Karpas-422 (cell line): ENCODE measurements at places on chromosomes 6 and 20.
A peak's percentile ranks its signal among the peaks of the same experiment; 100 is the strongest.

- H3K4me1 ChIP-seq: peaks cover 33% of the 10 kb centered on the region
- no peak overlapping the region for H3K27ac ChIP-seq
- no peaks in the 10 kb centered on the region for H3K36me3 ChIP-seq
- H3K27me3 ChIP-seq: no peaks in the 10 kb centered on the region
- peak overlapping the region; percentile 75 for H3K4me3 ChIP-seq
- DNase-seq: peak; percentile 62
Measured at GRCh38 chr6:26056583-26057350, 30.5 kb upstream of the HFE start.

DNA sequence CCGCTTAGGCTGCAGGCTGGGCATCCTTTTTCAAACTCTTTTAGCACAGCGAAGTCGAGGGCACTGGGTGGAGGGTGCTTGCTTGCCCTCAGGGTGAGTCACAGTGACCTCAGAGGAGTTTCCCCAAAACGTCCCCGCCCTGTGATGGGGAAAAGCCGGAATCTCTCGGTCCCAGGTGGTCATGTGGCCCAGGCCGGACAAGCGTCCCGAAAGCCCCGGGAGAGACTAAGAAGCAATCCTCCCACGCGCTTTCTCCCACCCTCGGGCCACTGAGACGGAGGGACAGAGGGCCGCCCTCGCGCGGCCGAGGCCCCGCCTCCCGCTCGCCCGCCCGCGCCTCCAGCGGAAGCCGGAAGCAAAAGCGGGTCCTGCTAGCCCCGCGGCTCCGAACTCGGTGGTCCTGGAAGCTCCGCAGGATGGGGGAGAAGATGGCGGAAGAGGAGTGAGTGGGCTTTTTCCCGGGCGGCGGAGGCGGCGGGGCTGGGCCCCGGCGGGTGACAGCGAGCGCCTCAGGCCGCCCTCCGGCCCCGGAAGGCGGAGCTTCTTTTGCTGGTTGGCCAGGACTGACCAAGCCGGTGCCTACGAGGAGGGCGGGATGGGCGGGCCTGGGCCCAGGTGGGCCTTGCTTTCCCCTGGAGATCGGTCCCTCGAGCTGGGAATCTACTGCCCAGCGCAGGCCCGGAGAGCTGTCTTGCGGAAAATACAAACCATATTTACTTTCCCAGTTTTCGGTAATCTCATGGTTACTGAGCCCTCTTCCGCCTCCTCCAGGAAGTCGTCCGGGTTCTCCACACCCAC lies at the start of gene SLC9A8:
TSS of gene SLC9A8 (plus strand) at position 322 of the 798 bp plus-strand sequence. CDS start at position 417, 95 bp downstream.
- peak; percentile 94 for DNase-seq
- H3K27ac ChIP-seq: peak within 1 kb of the TSS; percentile 67
- peaks cover 3% of the 10 kb centered on the region; the same call in 1 of the 2 replicates for H3K36me3 ChIP-seq
- H3K4me1 ChIP-seq: peaks cover 22% of the 10 kb centered on the region
- no peaks in the 10 kb centered on the region for H3K27me3 ChIP-seq

DNA sequence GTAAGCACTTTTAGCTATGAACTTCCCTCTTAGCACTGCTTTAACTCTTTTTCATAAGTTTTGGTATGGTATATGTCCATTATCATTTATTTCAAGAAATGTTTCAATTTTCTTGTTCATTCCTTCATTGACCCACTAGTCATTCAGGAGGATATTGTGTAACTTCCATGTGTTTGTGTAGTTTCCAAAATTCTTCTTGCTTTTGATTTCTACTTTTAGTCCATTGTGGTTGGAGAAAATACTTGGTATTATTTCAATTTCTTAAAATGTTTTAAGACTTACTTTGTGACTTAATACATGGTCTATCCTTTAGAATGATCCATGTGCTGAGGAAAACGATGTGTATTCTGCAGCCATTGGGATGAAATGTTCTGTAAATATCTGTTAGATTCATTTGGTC lies 176.5 kb downstream of the CENPW start:
- H3K4me1 ChIP-seq: no peaks in the 10 kb centered on the region
- no peak overlapping the region for H3K27ac ChIP-seq
- H3K36me3 ChIP-seq: no peaks in the 10 kb centered on the region
- no peak for DNase-seq
- no peak overlapping the region for H3K4me3 ChIP-seq

DNA sequence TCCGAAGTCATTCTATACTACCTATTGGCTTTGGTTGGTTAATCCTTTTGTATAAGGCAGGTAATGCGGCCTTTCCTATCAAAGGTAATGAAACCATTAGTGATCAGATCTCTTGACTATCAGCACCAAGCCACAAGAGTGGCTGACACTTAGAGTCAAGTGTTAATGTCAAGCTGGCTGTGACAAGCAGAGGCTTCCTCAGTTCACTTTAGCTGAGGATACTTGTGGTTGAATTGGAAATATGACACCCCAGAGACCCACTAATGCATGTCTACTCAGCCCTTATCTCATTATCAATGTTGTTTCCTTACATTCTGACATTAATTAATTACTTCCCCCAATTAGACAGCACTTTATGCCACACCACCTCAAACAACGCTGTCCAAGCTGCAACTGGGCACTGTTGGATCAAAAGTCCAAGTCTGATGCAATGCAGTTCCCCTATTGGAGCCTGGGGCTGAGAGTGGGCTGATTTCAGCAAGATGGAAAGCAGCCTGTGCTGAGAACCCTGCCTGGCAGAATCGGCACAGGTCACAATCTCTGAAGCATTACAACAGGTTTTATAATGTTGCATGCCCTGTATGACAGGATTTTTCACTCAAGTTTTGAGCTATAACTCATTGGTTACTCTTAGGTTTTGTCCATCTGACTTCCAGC lies 273.5 kb downstream of the COL12A1 start:
- H3K4me3 ChIP-seq: no peak overlapping the region
- no peak overlapping the region for H3K27ac ChIP-seq
- no peak for DNase-seq
- no peaks in the 10 kb centered on the region for H3K4me1 ChIP-seq

DNA sequence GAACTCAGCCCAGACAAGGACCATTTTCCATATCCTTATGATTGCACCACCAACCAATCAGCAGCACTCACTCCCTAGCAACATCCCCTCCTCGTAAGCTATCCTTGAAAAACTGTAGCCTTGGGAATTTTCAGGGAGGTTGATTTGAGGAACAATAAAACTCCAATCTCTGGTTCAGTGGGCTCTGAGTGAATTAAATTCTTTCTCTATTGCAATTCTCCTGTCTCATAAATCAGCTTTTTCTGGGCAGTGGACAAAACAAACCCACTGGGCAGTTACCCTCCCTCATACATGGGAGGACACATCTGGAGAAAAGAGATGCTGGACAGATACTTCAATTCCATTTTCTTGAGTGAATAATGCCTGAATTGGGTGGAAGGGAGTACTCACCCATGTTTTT lies 115.4 kb upstream of the STXBP5 start:
- H3K27ac ChIP-seq: no peak overlapping the region
- H3K36me3 ChIP-seq: no peaks in the 10 kb centered on the region
- no peak for DNase-seq
- H3K4me1 ChIP-seq: no peaks in the 10 kb centered on the region
- H3K27me3 ChIP-seq: no peaks in the 10 kb centered on the region

DNA sequence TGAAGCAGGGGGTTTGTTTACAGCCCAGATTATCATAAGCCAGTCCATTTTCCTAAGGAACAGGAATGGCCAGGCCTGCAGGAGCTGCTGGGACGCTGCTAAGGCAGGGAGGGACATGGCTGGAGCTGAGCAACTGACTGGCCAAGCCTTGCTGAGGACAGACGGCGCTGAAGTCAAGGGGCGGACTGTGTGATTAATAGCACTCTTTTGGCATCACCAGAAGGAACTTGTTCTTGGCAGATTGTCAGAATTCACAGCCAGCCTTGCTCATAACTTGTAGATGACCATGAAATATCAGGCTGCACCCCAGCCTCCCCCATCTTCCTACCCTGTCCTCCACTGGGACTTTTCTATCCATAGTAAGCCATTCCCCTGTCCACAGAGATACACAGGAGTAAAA lies 218.8 kb upstream of the RNF24 start:
- H3K27me3 ChIP-seq: no peaks in the 10 kb centered on the region
- no peak overlapping the region for H3K4me3 ChIP-seq
- no peaks in the 10 kb centered on the region for H3K4me1 ChIP-seq
- DNase-seq: no peak

GRCh38 chr6:109372130-109372529 lies 10.1 kb downstream of the CD164 start:
- no peaks in the 10 kb centered on the region for H3K4me1 ChIP-seq
- H3K27me3 ChIP-seq: no peaks in the 10 kb centered on the region
- H3K4me3 ChIP-seq: no peak overlapping the region
- H3K27ac ChIP-seq: no peak overlapping the region

DNA sequence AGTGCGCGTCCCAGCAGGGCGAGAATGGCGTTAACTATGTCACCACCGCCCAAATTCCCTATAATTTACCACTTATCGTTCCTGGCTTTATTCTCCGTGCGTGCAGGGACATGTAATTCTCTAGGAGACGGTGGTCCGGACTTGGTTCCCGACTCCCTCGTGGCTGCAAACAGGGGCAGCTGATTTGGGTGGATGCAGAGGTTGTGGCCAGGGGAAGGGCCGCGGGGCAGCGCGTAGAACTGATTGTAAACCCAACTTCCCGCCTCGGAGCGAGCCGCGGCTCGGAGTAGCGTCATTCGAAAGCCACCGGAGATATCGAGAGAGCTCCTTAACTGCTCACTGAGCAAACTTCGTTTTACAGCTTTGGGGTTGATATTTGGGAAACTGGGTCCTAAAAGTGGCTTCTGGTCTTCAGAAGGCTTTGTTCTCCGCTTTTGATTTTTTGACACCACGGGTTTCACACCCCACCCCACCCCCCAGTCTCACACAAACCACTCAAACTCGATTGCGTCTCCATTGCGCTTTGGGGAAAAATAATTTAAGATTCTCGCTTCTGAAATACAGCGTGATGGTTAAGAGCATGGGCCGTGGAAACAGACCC lies 17.5 kb upstream of the ZSCAN9 start:
- no peak for DNase-seq
- peaks cover 16% of the 10 kb centered on the region for H3K4me1 ChIP-seq
- H3K27me3 ChIP-seq: no peaks in the 10 kb centered on the region
- H3K4me3 ChIP-seq: no peak overlapping the region
- H3K36me3 ChIP-seq: no peaks in the 10 kb centered on the region
- H3K27ac ChIP-seq: no peak overlapping the region

DNA sequence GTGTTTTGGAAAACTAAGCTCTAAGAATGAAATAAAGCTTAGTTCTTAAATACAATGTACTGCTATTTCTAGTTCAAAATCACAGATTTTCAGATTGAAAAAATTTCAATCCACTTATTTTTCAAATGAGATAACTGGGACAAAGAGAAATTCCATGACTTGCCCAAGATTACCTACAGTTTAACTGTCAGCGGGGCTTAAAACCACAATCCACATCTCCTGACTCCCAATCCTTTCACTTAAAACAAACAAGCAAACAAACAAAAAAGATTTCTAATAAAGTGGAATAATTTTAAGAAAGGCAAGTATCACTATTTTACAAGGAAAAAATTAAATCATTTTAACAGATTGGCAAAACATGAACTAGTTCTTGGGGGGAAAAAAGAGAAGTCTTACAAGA lies 4.2 kb downstream of the PHIP start:
- no peak overlapping the region for H3K27ac ChIP-seq
- H3K27me3 ChIP-seq: no peaks in the 10 kb centered on the region
- H3K4me1 ChIP-seq: peaks cover 55% of the 10 kb centered on the region
- peaks cover 33% of the 10 kb centered on the region for H3K36me3 ChIP-seq
- H3K4me3 ChIP-seq: 0 out of 2 replicates have a peak overlapping the region, but pooled peaks have one; percentile 0

DNA sequence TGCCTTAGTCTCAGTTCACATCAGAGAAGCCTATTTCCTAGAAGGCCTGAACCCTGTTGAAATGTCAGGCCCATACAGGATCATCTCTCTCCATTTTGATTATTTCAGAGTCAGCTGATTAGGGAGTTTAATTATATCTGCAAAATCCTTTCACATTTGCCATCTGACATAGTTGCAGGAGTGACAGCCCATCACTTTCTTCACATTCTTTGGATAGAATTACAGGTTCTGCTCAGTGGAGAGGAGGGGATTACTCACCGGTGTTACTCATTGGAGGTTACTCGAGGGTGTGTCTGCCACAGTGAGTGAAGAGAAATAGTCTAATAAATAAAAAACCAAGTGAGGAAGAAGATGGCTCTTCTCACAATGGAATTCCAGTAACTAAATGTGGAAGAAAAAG lies 216.8 kb downstream of the TMEM242 start:
- peak overlapping the region; percentile 55; the same call in 1 of the 2 replicates for H3K27ac ChIP-seq
- no peaks in the 10 kb centered on the region for H3K27me3 ChIP-seq
- H3K36me3 ChIP-seq: peaks cover 17% of the 10 kb centered on the region; the same call in 1 of the 2 replicates
- H3K4me1 ChIP-seq: peaks cover 55% of the 10 kb centered on the region
- DNase-seq: no peak

GRCh38 chr20:433300-433975 lies 25.3 kb downstream of the RBCK1 start:
- H3K27me3 ChIP-seq: no peaks in the 10 kb centered on the region
- peaks cover 10% of the 10 kb centered on the region; the same call in 1 of the 2 replicates for H3K36me3 ChIP-seq
- no peak overlapping the region for H3K4me3 ChIP-seq
- peak; percentile 77 for DNase-seq
- H3K4me1 ChIP-seq: peaks cover 25% of the 10 kb centered on the region

DNA sequence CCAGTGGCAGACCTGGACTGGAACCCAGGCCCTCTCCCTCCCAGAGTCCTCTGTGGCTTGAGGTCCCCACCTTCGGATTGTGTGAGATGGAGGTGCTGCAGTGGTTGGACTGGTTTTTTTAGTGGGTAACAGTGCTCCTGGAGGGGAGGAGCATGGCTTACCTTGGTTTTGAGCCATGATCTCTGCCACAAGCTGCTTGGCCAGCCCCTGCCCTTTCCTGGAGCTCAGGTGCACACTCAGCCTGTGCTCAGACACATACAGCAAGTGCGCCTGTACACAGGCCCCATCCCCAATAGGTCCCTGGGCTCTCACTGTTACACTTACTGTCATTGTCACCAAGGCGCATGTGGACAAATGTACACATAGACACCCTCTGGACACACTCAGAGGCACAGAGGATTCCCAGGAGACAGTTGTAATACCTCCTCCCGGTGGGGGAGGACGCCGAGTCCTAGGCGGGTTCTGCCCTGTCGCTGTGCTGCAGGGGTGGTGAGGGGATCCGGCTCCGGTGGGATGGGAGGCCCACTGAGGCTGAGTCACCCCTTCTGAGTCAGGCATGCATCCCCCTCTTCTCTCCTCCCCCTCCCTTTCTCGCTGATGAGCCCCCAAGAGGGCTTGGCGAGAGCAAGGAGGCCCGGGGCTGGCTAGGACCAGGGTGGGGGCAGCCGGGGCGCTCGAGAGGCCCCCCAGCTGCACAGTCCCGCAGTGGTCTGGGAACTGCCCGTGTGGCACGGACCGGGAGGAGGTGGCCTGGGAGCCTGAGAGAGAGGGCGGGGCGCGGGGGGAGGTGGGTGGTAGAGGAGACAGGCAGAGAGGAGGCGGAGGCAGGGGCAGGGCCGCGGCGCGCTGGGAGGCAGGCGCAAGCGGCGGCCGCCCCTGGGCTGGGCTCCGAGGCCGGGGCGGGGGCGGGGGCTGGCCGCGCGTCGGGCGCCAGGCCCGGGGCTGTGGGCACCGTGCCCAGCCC lies 522 bp upstream of the EPB41L1 start:
- H3K27ac ChIP-seq: no peak overlapping the region
- H3K4me1 ChIP-seq: no peaks in the 10 kb centered on the region
- H3K27me3 ChIP-seq: no peaks in the 10 kb centered on the region
- no peak for DNase-seq
- H3K36me3 ChIP-seq: no peaks in the 10 kb centered on the region

GRCh38 chr6:29925321-29925720 lies 17.0 kb upstream of the HLA-A start:
- H3K27me3 ChIP-seq: no peaks in the 10 kb centered on the region
- peaks cover 14% of the 10 kb centered on the region for H3K4me1 ChIP-seq
- no peak overlapping the region for H3K4me3 ChIP-seq
- no peaks in the 10 kb centered on the region for H3K36me3 ChIP-seq
- no peak overlapping the region for H3K27ac ChIP-seq
